DMS79 (cell line): ENCODE measurements at places on chromosomes 11 and 22.

GRCh38 chr11:125410091-125410490, 86.0 kb downstream of the FEZ1 start:
- DNase-seq, result no peak

- DNase-seq, result no peak
These were observed 117.6 kb upstream of the ARHGAP20 start for GRCh38 chr11:110829873-110830272.

- DNase-seq, result no peak
These were observed 130.0 kb downstream of the OSBP2 start for GRCh38 chr22:30824711-30825110.

GRCh38 chr11:132358573-132358953, 988.1 kb downstream of the NTM start:
- DNase-seq, result no peak

DNA sequence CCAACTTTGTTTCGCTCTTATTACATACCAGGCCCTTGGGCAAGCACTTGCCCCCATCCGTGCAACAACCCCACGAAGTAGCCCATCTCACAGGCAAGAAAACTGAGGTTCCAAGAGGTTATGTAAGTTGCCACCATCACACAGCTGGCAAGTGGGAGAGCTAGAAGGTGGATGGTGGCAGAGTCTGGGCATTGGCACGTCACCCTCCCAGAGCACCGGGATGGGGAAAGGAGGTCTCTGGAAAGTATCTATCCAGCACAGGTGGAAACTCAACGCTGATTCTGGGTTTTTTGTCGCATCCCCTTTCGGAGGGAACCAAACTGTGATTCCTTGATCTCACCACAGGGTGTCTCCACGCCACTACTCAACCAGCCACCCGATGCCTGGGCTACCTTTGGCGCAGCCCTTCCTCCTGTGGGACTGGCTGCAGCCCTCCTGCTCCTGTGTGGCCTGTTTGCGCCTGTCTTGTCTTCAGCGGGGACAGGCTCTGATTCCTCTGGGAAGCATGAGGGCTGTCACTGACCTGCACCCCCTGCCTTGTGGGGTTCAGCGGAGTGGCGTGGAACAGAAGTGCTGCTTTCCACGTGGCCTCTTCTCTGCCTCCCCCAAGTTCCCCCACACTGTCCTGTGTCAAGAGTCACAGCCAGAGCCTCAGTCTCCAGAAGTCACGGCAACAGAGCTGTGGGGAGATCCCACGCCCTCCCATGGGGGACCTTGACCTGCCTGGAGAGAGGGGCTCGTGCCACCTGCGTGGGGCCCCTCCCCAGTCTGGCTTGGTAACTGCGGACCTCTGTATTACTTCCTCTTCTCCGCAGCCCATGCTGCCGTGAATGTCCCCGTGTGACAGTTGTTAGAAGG, 34.4 kb upstream of the TRIM29 start:
- peak; percentile 21 for DNase-seq

DNA sequence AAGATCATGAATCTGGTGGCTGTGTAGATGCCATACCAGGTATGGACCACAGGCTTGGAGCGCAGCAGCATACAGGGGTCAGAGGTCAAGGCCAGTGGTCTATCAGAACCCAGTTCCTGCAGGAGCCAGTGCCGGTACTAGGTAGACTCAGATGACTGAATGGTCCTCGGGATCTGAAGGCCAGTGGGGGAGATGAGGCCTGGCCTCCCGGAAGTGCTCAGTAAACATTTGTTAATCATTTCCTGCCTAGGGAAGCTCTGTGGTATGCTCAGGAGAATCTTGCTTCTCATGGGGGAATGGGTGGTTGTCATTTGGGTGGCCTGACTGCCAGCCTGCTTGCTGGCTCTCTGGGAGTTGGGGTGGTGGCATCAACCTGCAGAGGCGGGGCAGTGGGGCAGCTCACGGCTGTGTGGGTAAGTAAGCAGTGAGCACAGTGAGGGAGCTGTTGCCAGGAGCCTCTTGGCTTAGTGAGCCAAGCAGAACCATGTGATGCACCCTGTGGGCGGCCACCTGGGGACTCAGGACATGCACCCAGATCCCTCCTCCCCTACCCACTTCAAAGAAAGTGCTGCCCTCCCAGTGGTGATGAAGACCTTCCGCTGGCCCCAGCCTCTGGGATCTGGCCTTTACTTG, 33.0 kb downstream of the PTPRJ start:
- no peak for DNase-seq

GRCh38 chr11:132073787-132074186, 703.4 kb downstream of the NTM start:
- no peak for DNase-seq

GRCh38 chr11:64126796-64127195, 39.1 kb downstream of the MACROD1 start:
- no peak for DNase-seq

DNA sequence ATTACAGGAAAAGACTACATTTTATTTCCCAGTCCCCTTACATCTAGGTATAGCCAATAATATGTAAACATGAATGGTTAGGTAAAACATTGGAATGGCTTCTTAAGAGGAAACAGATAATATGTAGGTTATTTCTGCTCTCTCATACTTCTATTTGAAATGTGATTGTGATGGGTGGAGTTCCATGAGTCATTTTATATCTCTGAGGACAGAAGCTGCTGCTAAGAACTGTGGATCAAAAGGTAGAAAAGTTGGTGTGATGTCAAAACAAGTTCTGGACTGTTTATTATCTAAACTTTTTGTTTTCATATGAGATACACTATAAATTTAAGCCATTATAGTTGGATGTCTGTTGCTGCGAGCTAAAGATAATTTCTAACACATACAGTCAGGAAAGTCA, 799.4 kb upstream of the TENM4 start:
- no peak for DNase-seq

DNA sequence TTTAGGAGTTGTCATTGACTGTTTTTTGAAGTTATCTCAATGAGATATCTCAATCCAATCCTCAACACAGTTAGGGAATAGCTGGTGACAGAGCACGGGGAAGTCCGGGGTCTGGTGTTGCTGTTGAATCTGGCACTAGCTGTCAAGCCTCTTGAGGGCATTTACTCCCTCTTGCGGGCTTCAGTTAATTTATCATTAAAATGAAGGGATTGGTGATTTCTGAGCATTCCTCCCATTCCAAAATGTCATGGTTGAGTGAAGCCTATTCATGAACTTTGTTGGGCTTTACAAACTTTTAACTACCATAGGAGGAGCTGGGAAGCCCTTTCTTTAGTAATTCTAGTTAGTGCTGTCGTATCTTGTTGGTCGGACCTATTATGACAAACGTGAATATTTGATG, 40.2 kb downstream of the UVRAG start:
- no peak for DNase-seq

GRCh38 chr22:41775338-41775737, 25.1 kb upstream of the CCDC134 start:
- no peak for DNase-seq

GRCh38 chr11:94960488-94960887, 12.9 kb downstream of the CWC15 start:
- DNase-seq, result no peak

GRCh38 chr11:126790550-126791081, 210.0 kb downstream of the KIRREL3 start:
- DNase-seq, result no peak

- DNase-seq, result no peak
These were observed 51.0 kb upstream of the CSNK2A3 start for GRCh38 chr11:11403763-11404725.

GRCh38 chr11:32307471-32307870, 127.9 kb downstream of the WT1 start:
- no peak for DNase-seq

- no peak for DNase-seq
These were observed 125.6 kb downstream of the BCR start for GRCh38 chr22:23305922-23306374.

DNA sequence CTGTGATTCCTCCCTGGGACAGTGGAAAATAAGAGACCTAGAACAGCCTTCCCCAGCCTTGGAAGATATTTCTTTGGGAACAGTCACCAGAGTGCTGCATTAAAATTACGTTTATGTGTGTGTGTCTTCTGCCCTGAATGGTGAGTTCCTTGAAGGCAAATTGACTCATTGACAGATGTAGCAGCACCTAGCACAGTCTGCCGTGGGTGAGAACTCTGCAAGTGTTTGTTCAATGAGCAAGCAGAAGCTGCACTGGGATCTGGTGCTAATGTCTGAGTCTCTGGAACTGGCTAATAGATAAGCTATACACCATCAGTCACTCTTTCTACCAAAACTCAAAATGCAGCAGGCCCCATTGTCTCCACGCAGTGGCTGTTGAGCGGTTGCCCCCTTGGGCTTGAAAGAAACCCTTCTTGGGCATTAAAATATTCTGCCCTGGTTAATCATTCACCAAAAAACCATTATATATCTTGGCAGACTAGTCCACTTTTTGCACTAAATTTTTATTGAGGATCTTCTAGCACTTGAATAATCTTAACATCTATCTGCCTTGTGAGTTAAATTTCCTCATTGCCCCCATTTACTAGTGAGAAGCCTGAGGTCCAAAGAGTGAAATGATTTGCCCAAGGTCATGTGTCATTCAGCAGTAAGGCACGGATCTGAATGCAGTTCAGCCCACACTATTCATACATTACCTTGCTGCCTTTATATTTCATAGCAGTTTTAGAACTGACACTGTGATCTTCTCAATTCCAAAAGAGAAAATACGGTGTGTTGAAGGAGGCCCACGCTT, 87.8 kb upstream of the GALNT18 start:
- no peak for DNase-seq

DNA sequence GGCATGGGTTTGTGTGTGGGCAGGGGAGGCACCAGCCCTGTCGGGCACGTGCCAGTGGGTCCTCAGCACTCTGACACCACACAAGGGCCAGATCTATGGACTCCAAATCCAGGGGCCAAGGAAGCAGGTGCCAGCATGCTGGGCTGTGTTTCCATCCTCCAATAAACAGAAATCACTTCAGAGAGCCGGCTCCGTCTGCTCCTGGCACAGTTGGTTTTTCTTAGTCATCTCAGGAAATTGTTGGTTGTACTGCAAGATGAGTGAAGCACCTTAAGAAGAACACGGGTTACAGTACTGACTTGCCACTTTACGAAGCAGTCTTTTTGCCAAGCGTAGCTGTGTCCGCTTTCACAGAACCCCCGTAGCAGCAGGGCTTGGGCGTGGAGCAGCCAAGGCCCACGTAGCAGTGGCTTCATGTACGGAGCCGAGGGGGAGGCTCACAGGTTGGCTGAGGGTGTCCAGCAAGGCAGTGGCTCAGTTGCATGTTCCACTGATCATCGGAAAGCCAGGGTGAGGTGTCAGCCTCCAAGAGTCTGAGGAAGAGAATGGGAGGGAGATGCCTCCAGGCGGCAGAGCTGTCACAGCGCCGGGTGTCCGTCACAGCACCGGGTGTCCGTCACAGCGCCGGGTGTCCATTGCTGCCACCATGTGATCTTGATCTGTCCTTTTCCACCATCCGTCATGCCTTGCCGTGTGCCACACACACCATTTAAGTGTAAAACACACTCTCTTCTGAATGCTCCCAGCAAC, 314.9 kb downstream of the CTTN start:
- DNase-seq, result no peak

DNA sequence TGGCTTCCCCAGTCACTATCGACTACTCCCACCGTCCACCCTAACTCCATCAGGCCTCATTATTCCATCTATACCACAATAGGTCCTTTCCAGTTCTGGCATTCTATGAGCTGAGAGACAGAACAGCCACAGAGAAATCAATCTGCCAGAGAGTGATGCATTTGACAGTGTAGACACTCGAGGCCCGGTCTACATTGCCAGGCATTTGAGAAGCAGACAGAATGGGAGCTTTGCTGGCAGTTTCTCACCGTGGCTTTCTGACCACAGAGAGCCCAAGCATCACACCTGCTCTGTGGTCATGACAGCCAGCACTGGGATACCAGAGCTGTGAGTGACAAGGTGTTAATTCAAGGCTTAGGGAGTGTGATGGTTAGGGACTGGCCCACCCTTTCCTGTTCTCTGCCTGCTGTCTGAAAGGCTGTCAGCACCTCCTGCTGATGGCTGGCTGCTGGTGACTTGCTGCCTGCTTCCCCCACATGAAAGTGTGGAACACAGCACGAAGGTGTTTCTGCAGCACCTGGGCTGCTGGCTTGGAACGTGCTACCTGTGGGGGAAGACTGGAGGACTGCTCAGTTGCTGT, 137.8 kb downstream of the KIRREL3 start:
- DNase-seq, result peak; percentile 42

DNA sequence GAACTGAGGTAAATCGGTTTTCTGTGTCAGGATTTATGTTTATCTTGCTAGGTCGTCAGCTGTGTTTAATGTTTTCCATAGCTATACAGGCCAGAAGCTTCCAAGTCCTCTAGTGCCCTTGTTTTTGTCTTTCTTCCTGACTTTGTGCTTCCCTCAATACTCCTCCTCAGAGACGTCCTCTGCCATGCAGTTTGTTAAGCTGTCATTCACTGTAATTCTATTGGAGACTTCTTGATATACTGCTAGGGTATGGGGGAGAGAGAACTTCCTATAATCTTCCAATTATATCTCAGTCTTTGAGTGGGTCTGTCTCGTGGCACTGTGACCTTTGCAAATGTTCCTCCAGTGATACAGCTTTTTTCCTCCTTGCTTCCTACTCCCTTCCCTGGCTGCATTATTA, 327.3 kb upstream of the ANO5 start:
- no peak for DNase-seq

- peak; percentile 52 for DNase-seq
These were observed 216.6 kb upstream of the NARS2 start for GRCh38 chr11:78791254-78791653.

GRCh38 chr22:49929994-49930575, 11.7 kb downstream of the CRELD2 start:
- no peak for DNase-seq

GRCh38 chr11:60919320-60919719, 4.9 kb upstream of the TMEM132A start:
- DNase-seq, result no peak

- no peak for DNase-seq
These were observed 197.8 kb downstream of the MN1 start for GRCh38 chr22:27603800-27604144.

- DNase-seq, result no peak
These were observed 230.9 kb upstream of the SESN3 start for GRCh38 chr11:95461858-95462257.
